Liver (tissue), 10 donors: ENCODE measurements at places on chromosomes 2 and 18.

GRCh38 chr2:61993422-61994024 lies 88.0 kb downstream of the COMMD1 start:
- no peak for DNase-seq

DNA sequence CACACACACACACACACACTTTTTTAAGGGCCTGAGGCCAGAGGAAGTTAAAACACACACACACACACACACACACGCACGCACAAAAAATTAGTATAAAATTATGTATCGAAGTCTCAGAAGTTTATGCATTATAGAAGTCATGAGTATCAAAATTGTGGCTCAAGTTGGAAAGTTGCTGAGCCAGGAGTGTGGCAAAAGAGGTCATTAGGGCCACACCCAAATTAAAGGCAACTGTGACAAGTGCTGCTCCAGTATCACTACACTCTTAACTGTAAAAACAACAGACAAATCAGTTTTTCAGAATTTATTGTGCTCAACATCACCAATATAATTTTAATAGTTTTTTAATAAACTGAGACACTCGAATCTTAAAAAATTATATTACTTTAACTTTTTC lies 36.9 kb downstream of the YWHAQ start:
- DNase-seq = no peak

DNA sequence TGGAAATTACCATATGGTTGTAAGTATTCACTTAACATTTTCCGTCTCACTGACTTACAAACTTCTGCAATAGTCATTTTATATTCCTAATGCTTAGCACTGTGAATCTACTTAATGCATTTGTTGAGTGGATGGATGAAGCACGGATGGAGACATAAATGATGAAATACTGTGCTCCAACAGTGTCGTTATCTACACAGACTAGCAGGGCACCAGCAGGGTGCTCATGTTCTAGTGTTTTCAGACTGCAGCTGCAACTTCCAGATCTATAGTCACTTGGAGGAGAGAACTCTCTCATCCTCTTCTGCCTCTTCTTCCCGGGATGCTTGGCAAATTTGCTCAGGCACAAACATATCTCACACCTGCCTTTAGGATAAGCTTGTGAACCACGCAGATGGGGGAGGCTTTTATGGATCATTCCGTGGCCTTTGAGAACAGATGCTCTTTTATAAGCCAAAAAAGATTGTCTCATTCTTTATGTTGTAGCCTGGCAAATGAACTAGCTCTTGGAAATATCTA lies 797.7 kb downstream of the MBD2 start:
- DNase-seq = no peak

- DNase-seq = no peak
Measured at GRCh38 chr2:104406261-104406726, 447.6 kb upstream of the POU3F3 start.

- no peak for DNase-seq
Measured at GRCh38 chr2:66489436-66489835, 54.5 kb downstream of the MEIS1 start.

- no peak for DNase-seq
Measured at GRCh38 chr2:178473373-178473772, 5.0 kb downstream of the FKBP7 start.

DNA sequence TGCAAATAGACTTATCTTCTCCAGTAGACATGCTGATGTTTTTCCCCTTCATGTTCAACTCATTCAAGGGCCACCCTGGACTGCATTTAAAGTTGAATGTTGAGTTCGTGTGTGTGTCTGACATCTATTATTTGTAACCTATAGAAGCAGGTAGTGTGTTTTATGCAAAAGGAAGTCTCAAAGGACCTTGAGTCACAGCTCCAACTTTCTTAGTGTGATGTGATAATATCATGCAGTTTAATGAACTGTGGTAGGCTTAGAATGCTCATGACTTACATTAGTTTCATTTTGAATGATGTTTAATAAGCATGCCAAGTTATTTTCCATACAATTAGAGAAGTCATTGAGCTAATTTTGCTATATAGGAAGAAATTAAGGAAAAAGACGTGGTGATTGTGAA lies 67.9 kb downstream of the CERS6 start:
- no peak for DNase-seq

DNA sequence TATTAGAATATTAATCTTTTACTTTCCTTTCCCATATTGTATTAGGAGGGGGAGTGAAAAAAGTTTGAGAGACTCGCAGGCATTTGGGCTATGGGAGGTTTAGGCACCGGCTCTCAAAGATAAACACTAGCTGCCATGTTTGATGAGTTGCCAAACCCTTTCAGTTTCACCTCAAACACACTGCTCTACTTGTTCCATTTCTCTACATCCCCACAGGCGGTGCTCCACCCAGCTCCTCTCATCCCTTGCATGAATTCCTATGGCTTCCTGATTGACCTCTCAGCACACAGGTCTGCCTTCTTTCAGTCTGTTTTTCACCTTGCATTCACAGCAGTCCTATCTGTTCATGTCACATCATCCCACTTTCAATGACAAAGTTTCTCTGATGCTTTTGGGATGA lies 65.7 kb downstream of the MEP1B start:
- DNase-seq = no peak

DNA sequence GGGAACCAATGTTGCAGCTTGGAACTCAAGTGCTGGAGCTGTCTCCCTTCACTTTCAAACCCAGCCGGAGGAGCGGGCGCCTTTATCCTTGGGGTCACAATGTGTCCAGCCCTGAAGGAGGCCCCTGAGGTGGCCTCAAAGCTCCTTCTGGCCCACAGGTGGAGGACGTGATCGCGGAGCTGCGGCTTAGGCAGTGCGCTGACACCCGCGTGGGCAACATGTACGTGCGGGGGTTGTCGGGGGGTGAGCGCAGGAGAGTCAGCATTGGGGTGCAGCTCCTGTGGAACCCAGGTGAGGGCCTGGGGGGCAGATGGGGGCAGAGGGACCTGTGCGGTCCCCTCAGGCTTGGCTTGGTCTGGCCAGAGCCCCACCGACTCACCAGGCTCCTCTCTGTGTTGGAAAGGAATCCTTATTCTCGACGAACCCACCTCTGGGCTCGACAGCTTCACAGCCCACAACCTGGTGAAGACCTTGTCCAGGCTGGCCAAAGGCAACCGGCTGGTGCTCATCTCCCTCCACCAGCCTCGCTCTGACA lies 13.5 kb downstream of the ABCG8 start:
- no peak for DNase-seq

DNA sequence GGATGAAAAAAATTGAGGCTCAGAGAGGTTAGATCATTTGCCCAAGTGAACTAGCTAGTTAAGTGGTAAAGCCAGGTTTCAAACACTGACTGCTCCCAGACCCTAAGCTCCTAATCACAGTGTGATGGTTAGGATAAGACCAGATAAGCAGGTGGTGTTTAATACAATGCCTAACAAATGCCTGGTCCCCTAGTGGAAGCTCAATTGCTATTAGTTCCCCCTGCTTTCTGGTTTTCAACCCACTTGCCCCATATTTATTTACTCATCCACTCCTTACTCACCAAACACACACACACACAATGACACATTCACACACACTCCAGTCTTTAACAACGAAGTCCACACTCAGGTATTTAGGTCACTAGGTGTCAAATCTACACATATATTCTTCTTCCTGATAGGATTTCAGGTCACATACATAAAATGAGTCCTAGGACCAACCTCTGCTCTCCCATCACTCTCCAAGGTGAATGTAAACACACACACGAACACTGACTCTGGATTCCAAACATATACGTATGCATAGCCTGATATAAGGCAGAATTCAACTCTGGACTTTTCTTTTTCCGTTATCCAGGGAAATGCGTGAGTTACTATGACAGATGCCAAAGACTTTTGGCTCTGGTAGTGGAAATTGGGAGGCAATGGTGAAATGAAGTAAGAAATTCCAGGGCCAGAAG lies 73.6 kb upstream of the TSPYL6 start:
- no peak for DNase-seq

DNA sequence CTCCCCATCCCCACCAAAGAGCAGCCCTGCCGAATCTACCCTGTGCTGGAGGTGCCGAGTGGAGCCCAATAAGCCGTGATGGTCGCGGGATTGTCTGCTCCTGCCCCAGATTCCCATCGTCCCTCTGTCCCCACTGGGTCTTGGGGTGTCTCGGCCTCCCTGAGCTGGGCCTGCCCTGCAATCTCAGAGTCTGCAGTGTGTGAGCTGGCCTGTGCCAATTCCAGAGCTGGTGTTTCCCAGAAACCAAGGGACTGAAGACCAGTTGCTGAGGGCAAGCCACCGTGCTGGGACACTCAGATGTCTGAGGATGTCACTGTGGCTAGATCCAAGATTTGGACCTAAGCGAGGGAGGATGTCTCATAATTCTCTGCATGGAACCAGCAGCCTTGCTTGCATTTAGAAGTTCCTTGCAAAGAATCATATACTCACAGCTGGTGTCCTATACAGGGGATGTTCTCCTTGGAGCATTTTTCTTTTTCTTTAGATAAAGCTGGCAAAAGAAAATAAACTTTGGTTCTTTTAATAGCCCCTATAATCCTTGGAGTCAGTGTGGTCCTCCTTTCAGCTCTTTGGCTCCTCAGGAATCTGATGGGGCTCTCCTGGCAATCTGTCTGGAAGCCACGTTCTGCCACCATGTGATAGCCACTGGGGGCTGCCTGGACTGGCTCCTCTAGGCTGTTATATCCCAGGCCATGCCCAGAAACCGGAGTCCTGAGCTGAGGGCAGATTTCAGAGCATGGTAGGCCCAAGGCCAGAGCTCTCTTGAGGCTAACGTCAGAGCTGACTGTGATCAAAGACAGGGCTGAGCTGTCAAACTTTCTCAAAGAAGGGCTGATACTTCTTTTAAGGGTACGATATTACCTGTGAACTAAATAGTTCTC lies 140.1 kb upstream of the HAAO start:
- DNase-seq = no peak

DNA sequence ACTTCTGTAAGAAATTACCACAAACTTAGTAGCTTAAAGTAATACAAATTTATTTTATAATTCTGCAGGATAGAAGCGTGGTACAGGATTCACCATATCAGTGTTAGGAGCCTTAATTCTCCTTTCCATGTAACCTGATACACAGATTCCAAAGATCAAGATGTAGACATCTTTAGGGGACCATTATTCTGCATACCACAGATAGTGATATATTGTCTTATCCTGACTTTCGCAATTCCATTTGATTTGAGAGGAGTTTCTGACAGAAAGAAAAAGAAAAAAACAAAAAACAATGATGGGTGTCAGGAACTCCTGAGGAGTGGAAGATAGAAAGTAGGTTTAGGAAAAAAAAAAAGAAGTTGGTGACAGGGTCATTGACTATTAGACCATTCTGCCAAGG lies 24.1 kb downstream of the KLHL23 start:
- DNase-seq = no peak

- no peak for DNase-seq
Measured at GRCh38 chr2:143974262-143974661, 545.7 kb downstream of the ZEB2 start.

- DNase-seq = no peak
Measured at GRCh38 chr2:128603411-128603924, 284.8 kb upstream of the HS6ST1 start.

GRCh38 chr2:160271171-160272086 lies 71.4 kb upstream of the ITGB6 start:
- DNase-seq = no peak

DNA sequence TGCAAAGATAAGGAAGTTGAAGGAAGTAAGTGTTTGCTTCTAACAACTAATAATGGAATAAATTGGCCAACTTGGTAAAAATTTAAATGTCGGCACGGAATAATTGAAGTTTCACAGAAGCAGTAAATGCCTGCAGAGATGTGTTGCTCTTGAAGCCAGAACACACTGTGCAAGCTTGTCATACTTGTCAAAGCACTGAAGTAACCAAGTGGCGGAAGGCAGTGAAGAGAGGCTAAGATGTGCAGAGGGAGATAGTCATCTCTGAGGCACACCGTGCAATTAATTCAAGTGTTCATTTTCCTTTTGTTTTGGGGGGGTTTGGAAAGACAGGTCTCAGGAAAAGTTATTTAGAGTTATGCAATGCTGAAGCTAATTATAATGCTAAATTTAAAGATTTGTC lies 5.2 kb downstream of the DCDC2C start:
- DNase-seq = no peak

DNA sequence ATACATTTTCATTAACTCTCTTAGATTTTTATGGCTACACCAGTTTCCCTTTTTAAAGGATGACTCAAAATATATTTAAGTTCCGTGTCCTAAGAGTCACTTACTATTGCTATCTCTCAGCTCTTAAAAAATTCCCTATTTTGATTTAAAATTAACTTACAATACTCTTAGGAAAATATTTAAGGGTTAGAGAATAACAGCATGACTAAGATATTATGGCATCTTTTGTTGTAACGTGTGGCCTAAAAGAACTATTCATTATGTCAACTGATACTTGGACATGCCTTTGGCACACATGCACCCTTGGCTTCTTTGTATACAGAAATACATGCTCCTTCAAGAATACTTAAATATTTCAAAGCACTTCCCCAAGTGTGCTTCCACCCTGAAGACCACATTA lies 42.3 kb downstream of the SCN3A start:
- no peak for DNase-seq

DNA sequence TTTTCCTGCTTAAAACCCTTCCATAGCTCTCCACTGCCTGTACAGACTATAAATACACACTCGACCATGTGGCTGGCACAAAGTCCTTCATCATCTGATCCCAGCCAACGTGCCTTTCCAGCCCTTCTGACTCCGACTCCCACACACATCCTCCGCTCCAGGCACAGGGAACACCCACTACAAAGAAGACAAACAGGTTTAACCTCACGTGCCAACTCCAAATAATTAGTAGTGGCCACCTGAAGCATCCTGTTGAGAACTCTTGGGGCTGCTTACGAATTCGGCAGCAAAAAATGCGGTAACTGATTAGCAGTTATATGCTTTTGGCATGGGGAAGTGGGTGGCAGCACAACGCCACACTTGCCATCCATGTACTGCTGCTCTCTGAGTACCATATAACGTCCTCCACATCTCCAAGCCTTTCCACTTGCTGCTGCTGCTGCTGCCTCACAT lies 12.1 kb downstream of the SPIRE1 start:
- DNase-seq = no peak

- DNase-seq = no peak
Measured at GRCh38 chr2:105820691-105821090, 76.0 kb downstream of the NCK2 start.
